ENCODE measurements at places on chromosomes 11 and 22. TPM values are rescaled to one million over a fixed set of nuclear protein-coding genes. Genes with fewer than 3 reads are reported as not detected.

GRCh38 chr22:39724390-39724789, 153.8 kb downstream of the CACNA1I start:
- no peak for DNase-seq

GRCh38 chr11:132817387-132817786, 714.9 kb downstream of the OPCML start:
- DNase-seq = no peak

GRCh38 chr11:90753546-90753945, 530.7 kb upstream of the CHORDC1 start:
- DNase-seq = no peak

GRCh38 chr11:119806064-119806915, 77.3 kb upstream of the NECTIN1 start:
- no peak for DNase-seq

DNA sequence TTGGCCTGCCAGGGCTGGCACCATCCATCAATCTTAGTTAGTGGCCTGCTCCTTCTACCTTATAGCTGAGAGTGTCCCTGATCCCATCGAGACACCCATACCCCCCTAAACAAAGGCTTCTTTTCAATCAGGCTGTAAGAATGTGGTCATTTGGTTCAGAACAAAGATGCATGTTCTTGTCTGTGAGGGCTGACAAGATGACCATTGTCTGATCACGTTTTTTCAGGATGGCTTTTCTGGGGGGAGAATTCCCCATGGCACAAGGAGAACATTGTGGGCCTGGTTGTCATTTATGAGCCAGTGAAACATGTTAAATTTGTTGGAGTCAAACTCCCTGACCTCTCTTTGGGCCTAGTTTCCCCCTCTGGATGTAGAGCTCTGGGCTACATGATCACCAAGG, 160.4 kb downstream of the INSC start:
- no peak for DNase-seq

- no peak for DNase-seq
Measured at GRCh38 chr11:11505190-11505589, 116.6 kb downstream of the GALNT18 start.

DNA sequence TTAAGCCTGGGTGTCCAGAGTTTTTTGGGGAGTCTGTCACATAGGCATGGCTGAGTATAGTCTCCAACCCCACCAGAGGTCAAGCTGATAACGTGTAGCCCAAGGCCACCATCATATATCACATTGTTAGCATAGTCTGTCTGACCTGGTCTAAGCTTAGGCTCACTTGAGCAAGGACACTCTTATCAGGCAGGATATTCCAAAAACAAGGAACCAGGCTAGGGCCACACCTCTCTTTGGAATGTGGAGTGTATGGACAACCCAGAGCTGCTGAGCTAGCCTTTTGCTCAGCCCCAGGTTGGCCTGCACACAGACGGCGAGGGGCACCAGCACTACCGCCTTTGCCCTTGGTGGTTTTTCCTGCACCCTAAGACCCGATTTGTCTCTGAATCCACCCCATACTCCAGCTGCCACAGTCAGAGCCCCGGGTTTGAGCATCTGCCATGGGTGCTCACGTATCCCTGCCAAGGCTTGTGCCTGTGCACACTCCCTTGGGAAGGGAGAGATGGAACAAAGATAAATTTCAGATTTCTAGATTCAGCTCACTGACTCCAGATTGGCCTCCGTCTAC, 7.2 kb downstream of the SNAP29 start:
- no peak for DNase-seq

DNA sequence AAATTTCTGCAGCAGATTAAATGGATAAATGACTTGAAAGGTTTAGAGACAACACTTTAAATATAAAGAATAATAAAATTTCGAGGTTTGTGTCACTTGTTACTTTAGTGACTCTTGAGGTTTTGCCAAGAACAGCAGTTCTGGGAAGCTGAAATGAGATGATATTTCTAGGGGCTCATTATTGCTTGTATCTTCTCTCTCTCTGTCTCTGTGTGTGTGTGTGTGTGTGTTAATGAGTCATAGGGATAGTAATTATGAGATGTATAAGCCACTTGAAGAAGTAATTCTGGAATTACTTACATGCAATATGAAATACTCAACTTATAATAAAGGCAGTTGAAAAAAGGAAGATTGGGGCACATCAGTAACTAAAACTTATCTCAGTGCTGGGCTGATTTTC, 9.6 kb upstream of the OR10G7 start:
- DNase-seq = no peak

DNA sequence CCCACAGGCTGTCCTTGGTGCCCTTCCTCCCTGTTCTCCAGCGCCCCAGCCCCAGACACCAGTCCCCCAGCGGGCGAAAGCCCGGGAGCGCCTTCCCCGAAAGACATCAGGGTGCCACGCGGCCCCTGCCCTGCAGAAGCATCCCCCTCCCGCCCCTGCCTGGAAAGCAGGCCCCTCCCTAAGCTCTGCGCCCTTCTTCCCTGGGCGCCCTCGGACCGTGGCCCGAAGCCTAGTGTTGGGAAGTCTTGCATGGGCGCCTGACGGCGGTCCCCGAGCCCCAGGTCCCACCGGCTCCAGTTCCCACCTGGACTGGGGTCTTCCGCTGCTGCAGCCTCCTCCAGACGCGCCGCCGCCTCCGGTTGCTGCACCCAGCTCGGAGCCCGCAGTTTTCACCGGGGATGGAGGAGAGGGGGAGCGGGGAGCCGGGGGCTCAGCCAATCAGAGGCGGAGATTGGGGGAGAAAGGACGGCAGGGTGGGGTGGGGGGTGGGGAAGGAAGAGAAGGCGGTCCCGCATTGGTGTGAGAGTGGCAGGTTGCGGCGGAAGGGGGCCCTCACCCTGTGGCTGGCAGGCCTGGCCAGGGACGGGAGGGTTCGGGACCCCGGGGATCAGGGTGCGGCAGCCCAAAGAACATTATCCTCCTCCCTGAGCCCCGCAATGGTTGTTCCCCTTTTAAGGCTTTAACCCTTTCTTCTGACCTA, at the start of gene THY1:
THY1 (minus strand) TSS at position 364 of the 700 bp plus-strand sequence. CDS start 2,267 bp downstream, outside the sequence.
- no peak for DNase-seq

DNA sequence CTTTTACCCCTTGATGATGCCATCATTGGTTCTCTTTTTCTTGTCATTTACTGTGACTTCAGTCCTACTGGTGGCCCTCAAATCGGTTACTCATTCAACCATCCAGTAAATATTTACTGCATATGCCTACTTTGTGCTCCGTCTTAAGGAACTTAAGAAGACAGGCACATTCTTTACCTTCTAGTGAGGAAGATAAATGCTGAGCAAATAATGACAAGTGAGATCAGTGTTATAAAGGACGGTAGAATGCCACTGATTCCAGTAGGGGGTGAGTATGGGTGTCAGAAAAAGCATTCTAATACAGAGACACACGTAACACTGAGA, 1.6 kb downstream of the ANKRD42 start:
- DNase-seq = no peak

- DNase-seq = peak; percentile 47
Measured at GRCh38 chr22:38230108-38230825, 28.5 kb downstream of the MAFF start.

DNA sequence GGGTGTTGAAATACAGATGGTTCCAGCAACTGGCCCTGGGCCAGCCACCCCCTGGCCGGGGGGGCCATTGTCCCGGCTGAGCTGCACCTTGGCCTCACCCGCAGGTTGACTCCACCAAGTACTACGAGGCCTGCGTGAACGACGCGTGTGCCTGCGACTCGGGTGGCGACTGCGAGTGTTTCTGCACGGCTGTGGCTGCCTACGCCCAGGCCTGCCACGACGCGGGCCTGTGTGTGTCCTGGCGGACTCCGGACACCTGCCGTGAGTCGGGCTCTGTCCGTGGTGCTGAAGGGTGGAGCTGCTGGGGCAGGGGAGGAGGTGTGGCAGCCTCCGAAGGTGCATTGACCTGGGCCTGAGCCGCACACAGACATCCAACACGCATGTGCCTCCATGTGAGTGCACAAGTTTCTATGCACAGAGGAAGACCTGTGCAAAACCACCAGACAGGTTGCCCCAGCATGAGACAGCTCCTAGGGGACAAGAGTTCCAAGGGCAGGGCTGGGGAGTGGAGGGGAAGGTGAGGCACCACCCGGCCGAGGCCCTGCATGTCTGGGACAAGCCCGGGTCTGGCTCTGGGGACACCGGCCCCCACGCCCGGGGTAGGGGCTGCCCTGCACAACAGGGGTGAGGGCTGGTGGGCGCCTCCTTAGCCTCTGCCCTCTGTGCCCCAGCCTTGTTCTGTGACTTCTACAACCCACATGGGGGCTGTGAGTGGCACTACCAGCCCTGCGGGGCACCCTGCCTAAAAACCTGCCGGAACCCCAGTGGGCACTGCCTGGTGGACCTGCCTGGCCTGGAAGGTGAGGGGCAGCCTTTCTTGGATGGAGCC, 16.1 kb downstream of the MUC5B start:
- DNase-seq = no peak

- DNase-seq = no peak
Measured at GRCh38 chr22:40211476-40212054, 33.8 kb downstream of the TNRC6B start.

DNA sequence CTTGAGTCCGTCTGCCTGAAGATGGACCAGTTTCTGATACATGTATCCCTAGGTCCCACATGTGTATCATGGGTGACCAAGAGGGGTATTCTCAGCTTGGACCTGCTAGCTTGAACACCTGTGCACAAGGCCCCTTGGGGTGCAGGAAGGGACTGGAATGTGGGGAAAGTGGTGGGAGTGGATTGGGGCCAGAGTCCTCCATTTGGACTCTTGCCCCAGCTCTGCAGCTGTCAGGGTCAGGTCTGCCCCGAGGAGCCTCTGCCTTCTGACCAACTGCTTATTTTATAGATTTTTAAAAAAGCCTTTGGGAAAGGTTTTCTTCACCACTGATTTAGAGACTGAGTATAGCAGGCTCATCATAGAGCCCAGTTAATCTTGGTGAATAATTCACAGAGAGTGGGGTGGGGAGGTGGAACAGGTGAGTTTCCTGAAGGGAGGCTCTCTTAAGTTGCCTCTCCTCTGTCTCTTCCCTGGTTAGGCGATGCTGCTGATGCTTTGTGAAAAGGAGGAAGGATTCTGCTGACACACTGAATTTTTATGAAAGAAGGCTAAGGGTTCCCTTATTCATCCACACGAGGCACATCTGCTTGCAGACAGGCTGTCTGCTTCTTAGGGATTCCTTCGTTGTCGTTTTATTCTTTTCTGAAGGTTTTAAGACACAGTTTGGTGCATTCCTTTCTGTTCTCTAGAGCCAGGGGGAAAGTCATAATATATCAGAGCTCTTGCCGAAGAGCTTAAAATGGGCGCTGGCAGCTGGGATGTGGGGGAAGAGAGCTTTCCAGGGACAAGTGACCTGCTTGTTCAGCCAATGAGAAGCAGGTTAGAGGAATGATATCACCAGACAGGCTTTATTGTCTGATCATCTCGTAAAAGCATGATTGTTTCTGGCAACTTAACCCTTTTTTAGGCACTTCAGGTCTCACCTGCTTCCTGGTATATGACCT, 19.9 kb downstream of the TRIM44 start:
- DNase-seq = no peak

DNA sequence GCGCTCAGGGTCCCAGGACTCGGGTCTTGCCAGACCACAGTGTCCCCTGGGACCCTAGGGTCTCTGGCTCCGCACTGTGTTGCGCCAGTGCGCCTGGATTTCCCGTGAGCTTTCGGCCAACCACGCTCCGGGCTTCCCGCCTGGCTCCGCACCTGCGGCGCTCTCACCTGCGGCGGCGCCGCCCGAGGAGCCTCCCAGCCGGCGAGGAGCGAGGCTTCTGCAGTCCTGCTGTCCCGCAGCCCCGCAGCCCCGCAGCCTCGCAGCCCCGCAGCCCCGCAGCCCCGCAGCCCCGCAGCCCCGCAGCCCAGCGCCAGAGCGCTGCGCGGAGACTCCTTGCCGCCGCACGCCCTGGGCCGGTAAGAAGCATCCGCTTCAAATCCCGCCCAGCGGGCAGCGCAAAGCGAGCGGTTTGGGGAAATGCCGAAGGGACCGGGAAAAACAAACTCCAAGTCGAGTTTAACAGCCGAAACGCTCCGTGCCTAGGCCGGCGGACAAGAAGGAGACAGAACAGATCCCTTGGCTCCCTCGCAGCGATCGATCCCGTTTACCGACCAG, 939 bp downstream of the ALX4 start:
- DNase-seq = no peak

GRCh38 chr11:134581121-134581626, 169.1 kb upstream of the B3GAT1 start:
- no peak for DNase-seq

DNA sequence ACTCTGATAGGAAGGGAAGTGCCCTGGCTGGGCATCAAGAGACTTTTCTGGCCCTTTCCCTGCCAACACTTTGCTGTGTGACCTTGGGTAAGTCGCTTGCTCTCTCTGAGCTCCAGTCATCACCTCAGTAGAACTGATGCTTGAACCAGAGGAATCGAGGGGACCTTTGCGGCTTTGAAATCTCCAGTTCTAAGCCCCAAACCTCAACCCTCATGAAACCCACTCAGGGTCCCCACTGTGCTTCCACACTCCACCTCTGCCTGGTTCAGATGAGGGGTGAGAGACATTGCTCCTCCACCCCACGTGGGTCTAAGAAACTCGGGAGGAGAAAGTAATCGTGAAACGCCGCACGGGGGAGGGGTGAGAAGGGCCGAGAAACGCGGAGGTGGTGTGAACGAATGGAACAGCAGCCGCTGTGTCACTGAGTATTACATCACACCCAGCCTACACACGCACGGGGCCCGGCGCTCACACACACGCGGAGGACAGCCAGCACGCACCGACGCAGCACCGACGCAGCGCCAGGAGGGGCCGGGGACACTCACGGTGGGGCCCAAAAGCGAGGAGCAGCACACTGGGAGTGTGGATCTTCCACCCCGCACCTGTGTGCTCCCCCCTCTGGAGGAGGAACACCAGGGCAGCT, 4.3 kb downstream of the RTN4RL2 start:
- no peak for DNase-seq

GRCh38 chr22:29621761-29622526, 18.5 kb downstream of the NF2 start:
- DNase-seq = no peak

DNA sequence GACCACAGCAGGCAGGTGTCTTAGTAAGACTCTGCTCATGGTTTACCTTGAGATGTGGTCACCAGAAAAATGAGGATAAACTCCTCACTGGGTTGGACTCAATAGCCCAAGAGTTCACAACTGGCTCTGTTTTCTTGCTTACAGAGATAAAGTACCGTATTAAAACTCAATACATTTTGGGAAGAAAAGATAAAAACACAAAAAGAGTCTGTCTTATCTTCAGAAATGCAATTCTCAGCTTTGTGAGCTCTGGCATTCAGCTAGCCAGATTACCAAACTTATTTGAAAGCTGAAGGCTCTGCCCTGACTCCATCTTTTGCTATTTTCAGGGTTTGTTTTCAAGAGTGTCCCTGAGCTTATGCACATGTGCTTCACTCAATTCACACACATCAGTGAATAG, 75.4 kb downstream of the PHF21A start:
- DNase-seq = no peak

GRCh38 chr22:48250937-48251530, 1488.6 kb downstream of the TBC1D22A start:
- DNase-seq = no peak

GRCh38 chr11:75148436-75148983, 2.4 kb upstream of the SLCO2B1 start:
- no peak for DNase-seq

GRCh38 chr11:59754859-59755700, at the start of gene STX3:
Gene STX3, plus strand, starts transcription at chr11:59755376. Its CDS starts 230 bp downstream, at chr11:59755606.
- peak; percentile 58 for DNase-seq

Gene WNT7B
- not detected for total RNA-seq

Gene CASTOR1
- total RNA-seq = 20.4 TPM

Gene OR52I1
- total RNA-seq = not detected

Gene C11orf42
- total RNA-seq = not detected

Gene TAF1D
- total RNA-seq = 215 TPM

Gene SLC7A4
- total RNA-seq = 1.3 TPM

Gene SCUBE2
- total RNA-seq = 0.96 TPM

Gene OSBP2
- 1.8 TPM for total RNA-seq

Gene FAR1
- 38.1 TPM for total RNA-seq

Gene ESAM
- 2.8 TPM for total RNA-seq

Gene MMP1
- total RNA-seq = not detected

Gene OR52H1
- not detected for total RNA-seq

Gene CST6
- total RNA-seq = not detected

All from naive thymus-derived CD8-positive, alpha-beta T cell (primary cell).